Activated CD8-positive, alpha-beta memory T cell treated with anti-CD3 and anti-CD28 coated beads for 4 hours (primary cell): ENCODE measurements at places on chromosomes 11 and 22.

DNA sequence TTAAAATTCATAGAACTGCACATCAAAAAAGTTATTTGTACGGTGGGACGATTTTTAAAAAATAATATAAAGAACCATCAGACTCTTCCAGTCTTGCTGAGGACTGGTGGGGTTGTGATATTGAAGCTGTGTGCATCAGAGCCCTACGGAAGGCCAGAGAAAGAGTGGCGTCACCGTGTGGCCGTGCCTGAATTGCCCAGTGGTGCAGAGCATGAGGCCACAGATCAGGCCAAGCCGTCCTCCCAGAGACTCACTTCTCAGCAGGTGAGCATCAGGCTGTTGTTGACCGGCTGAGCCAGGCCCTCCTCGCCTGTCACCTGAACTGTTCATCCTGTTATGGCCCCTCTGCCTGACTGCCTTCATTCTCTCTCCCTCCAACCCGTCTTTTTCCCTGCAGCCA, 1013.9 kb downstream of the TBC1D22A start:
- DNase-seq = no peak

DNA sequence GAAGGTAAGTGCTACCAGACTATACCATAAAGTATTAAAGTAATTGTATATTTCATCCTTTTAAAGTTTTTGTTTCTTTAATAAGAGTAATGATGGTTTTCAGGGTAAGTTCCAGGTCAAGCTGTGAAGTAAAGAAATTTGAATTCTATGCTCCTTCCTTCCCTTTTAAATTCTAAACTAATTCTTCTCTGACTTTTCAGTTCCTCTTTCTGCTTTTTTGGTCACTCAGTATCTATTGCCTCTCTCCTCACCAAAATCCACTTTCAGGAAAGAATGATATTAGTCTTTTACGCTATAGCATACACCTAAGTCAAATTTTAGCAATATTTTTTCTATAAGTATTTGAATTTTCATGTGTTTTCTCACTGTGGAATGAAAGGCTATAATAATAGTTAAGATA, 8.2 kb downstream of the MMP8 start:
- no peak for DNase-seq

GRCh38 chr11:72860010-72860409, 45.8 kb downstream of the ATG16L2 start:
- DNase-seq = no peak

DNA sequence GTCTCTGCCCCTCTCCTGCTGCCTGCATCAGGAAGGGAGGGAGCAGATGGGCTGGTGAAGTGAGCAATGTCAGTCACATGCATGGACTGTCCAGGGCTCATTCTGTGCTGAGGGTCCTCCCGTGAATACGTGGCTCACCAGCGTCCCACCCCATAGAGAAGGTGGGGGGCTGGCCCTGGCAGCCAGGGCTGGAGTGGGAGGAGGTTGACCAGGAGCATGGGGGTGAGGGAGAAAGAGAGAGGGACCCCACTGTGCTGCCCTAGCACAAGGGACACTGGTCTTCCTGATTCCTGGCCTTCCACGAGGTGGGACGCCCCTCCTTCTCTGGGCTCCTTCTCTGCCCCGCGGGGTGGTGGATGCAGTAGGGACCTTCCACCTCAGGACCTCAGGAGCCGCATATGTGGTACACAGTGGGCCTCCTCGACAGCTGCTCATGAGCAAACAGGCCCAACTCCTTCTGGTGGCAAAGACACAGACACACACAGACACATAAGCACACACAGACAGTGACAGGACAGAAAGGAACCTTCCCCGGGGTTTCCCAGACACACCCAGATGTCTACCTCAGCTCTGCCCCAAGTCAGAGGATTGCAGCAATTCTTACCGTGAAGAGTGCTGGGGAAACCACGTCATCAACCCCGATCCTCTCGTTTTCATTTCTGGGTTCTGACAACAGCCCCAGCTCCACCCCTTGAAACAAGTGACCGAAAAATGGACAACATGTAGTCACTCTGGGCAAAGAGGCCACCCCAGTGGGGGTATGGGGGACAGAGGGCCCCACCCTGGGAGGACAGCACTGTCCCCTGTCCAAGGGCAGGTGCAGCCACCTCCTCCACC, 3.6 kb upstream of the APOBEC3A start:
- DNase-seq = no peak

GRCh38 chr11:8207080-8208000, 38.5 kb upstream of the RIC3 start:
- DNase-seq = no peak

DNA sequence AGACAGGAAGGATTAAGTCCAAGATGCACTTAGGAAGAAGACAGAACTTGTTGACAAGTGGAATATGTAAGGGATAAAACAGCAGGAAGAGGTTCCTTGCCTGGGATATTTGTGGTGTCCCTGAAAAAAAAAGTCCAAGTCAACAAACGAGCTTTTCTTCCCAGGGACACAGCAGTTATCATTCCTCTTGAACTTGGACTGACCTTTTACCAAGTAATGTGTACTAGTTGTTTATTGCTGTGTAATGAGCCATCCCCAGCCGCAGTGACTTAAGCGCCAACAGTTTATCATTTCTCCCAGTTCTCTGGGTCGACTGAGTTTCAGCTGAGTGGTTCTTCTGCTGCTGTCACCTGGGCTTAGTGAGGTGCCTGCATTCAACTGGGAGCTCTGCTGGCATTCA, 37.0 kb downstream of the KREMEN1 start:
- no peak for DNase-seq

- DNase-seq = no peak
Observed at GRCh38 chr22:27377501-27378295, 423.9 kb downstream of the MN1 start.

DNA sequence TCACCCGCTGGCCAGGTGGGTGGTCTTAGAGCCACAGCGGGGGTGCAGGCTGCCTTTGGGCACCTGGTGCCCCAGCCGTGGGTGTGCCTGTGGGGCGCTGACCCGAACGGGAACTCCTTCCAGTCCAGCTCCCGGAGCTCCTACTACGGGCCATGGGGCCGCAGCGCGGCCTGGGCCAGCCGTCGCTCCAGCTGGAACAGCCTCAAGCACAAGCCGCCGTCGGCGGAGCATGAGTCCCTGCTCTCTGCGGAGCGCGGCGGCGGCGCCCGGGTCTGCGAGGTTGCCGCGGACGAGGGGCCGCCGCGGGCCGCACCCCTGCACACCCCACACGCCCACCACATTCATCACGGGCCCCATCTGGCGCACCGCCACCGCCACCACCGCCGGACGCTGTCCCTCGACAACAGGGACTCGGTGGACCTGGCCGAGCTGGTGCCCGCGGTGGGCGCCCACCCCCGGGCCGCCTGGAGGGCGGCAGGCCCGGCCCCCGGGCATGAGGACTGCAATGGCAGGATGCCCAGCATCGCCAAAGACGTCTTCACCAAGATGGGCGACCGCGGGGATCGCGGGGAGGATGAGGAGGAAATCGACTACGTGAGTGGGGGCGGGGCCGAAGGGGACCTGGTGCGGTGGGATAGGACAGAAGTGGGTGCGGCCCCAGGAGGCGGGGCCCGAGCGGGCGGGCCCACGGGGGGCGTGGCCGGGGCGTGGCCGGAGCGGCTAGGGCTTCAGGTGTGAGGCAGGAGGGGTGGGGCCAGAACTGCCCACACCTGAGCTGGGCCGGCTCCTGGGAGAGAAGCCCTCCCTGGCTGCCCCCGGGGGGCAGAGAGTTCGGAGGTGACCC, 91.5 kb downstream of the CACNA1I start:
- DNase-seq = peak; percentile 43

DNA sequence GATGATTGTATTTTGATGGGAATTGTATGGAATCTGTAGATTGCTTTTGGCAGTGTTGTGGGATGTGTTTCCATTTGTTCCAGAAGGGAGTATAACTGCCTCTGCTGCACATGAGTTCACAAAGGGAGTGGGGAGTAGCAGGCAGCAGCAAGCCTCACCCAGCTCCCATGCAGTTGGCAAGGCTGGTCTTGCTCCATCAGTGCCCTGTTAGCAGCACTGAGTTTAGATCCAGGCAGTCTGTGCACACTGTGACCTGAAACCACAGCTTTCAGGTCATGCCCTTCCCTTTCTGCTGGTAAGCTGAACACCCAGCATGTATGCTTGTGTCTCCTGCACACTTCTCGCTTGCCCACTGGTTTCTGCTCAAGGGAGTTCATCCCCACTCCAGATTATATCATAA, 3.7 kb upstream of the NUCB2 start:
- no peak for DNase-seq

DNA sequence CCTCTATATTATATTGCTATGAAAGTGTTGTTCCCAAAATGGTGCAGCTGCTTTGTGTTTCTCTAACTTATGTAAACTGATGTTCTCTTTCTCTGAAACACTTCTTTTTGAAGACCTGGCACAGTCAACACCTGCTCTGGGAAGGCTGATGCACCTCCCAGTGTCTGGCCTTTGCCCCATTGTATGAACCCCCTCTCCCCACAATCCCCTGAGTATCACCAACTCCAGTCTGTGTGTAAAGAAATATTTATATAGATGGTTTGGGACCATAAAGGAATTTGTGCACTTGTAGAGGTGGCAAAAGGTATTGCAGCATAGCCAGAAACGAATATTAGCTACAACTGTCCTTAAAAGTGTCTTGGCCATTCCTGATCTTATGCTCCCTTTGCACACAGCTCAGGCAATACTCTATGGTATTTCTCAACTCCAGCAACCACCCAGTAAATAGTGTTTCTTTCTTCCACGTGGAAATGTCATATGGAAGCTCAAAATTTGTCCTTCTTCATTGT, 365.2 kb upstream of the DDI1 start:
- no peak for DNase-seq

- no peak for DNase-seq
Observed at GRCh38 chr22:41876275-41876674, 38.6 kb downstream of the SHISA8 start.

- no peak for DNase-seq
Observed at GRCh38 chr11:69877235-69877634, 58.0 kb upstream of the FGF3 start.

DNA sequence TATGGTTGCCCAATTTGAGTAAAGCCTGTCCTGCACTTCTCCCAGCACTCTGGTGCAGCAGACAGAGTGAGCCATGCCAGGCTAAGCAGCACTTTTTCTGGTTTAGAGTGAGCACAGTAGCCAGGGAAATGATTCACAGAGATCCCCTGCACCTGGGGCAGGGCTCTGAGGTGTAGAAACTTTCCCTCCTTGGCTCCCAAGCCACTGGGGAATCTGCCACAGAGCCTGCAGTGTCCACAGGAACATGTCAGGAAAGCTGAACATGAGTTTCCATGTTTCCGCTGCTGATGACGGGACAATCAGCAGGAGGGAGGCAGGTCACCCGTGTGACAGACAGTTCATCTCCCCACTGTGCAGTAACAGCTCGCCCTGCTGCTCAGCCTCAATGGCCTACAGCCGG, 429.9 kb upstream of the B3GAT1 start:
- no peak for DNase-seq

- no peak for DNase-seq
Observed at GRCh38 chr22:17269607-17270261, 50.5 kb upstream of the ADA2 start.

DNA sequence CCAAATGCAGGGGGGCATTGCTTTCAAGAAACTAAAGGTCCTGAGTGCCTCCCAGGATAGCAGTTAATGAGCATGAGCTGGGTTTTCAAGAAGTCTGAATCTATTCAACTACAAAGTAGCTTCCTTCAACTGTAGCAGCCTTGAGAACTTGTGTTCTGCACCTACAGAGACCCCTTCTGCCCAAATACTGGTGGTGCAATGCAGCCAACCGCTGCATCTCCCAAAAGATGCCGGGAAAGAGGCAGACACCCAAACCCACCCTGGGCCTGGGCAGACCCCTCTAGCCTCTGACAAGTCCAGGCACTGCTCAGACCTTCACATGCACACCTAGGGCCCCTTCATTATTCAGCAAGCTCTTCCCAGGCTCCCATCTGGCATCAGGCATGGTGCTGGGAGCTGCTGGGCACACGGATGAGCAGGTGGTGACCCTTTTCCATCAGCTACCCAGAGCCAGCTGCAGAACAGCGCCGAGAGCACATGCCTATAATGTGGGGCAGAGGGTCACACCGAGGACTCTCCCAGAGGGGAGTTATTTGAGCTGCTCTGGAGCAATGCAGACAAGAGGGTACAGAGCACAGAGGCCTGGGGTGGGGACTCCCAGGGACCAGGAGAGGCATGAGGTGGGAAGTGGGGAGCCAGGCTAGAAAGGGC, 44.9 kb upstream of the ETS1 start:
- DNase-seq = no peak

DNA sequence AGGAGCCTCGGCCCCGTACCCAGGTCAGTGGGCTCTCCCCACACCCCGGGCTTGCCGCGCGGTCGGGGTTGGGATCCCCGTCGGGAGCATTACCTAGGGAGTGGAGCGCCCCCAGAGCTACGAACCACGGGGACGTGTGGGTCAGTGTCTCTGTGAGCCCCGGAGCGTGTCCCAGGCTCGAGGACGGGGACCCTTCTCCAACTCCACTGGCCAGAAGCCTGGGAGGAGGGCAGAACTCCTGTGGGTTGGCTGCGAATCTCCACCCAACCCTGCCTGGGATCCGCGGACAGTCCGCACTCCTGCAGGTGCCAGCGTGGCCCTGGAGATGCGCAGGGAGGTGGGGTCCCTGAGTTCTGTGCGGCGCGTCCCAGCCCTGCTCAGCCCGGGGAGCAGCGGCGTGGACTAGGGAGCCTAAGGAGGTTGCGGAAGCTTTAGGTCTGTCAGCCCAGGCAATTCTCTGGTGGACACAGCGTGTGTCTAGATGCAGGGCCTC, 346 bp downstream of the PPFIBP2 start:
- DNase-seq = no peak

DNA sequence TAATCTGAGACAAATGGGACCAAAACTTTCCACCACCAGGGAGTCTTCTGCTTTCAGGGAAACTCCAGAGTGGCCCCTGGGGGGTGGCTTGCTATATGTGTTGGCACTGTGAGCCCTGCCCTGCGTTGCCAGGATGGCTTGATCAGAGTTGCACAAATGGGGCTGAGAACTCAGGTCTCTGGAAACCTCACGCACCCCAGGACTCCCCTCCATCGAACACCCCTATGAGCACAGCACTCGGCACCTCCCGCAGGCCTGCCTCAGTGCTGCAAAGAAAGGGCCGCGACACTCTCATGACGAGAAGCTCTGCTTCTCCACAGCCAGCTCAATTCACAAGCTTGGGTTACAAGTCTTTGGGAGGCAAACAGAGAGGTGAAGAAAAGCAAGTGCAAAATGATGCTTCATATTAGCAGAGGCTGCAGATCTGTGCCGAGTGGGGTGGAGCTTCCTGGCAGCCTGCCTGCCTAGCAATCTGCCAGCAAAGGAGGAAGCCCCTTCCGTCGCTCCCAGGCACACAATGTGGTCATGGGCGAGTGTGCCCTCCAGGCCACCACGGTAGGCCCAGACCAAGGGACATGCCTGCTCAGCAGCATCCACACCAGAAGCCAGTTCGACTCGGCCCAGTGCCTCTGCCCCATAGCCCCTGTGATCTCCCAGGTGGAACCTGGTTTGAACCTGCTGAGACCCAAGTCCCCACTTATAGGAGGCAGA, 55.7 kb downstream of the MYH9 start:
- no peak for DNase-seq

DNA sequence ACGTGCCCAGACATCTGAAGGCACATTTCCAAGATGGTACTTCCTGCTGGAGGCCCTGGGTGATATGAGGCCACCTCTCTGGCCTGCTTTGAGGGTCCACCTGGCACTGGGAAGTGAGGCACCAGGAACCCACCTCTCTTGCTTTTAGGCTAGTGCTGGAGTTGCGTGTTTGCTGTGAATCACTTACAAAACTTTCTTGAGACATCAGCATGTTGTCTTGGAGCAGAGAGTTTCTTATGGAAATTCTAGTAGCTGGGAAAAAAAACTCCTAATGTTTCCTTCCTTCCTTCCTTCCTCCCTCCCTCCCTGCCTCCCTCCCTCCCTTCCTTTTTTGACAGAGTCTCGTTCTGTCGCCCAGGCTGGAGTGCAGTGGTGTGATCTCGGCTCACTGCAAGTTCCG, 341.3 kb downstream of the MIAT start:
- no peak for DNase-seq
